EL (cell line): ENCODE measurements at places on chromosomes 7 and 10.

DNA sequence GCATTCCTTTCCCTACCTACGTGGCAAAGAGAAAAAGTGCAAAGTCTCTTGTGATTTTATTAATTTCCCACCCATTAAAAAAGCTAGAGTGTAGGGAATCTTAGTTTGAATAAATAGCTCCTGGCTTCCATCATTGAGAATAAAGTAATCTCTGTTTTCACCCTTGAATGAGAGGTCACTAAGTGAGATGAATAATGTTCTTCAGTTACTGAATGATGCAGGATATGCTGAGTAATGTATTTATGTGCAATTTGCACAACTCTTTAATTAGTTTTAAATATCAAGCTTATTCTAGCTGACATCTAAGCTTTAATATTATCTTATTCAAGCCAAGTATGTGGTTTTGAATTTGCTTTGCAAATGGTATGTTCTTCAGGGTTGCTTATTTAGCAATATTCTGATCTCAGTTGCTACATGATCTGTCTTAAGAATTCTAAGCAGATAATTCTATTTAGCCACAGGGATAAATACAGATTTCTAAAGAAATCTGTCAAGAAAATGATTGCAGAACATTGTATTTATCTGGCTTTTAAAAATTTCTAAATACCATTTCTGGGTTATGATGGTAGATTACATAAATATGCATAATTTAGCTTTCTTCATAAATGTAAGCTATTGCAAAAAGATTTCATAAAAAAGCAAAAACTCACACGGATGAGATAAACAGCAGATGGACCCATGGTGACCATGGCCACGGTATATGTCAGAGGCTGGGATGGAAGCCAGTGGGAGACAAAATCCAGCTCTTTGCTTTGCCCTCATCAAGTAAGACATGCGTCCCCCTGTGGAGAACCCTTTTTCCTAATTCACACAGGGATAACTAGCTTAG lies 141.0 kb downstream of the MACC1 start:
- DNase-seq, result no peak

DNA sequence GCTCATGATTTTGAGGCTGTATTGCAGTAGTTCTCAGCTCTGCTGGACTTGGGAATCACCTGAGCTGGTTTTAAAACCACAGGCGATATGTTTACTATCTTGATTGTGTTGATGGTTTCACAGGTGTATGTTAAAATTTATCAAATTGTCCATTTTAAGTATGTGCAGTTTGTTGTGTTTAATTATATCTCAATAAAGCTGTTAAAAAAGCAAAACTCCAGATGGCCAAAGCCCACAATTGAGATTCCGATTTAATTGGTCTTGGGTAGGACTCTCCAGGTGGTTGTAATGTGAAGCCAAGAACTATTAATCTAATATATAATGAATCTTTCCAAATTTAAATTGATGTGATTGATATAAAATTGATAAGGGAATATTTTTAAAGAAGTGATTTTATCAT lies 48.6 kb downstream of the NRCAM start:
- no peak for DNase-seq

GRCh38 chr7:17700138-17700537 lies 240.2 kb downstream of the SNX13 start:
- DNase-seq, result no peak

GRCh38 chr10:130338636-130339024 lies 202.4 kb downstream of the GLRX3 start:
- DNase-seq, result no peak

DNA sequence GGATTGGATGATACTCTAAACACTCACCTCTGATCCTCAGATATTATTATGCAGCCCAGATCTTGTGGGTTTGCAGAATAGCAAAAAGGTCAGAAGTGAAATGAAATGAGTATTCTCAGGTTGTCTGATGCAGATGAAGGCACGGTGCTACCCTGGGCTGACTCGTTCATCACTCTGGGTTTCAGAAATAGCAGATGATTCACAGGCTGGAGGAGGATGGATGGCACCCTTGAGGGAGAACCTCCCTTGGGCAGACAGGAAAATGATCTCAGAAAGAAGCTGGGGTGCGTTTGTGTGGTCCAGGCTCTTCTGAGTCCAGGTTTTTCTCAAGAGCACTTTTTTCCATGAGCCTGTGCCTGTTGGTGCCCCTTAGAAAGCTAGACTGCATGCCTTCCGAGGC lies 515.8 kb upstream of the MKI67 start:
- no peak for DNase-seq

DNA sequence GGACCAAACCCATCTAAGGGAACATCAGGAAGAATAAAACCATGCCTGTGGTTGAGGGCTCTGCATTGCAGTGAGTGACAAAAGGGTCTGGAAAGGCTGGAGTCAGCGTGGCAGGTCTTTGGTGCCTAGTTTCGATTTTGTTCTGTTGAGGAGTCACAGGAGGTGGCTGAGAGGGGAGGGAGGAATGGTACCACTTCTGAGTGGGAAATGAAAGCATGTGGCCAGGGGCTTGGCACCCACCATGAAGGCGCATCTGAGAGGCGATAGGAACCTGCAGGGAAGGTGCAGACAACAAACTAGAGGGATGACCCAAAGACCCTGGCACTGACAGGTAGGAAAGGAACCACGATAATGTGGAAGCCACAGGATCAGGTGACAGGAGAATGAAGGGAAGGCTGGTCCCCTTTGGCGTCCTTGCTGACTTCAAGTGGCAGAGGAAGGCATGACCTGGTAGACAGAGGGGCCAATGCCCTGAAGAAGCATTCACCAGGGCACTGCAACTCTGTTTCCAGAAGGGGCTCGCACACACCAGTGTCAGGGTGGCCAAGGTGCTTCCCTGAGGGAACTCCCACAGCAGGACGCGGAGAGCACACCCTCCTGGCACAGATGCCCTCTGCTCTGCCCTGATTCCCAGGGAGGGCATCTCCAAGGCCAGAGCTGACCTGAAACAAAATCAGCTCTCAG lies 41.7 kb downstream of the HIPK2 start:
- DNase-seq, result no peak

DNA sequence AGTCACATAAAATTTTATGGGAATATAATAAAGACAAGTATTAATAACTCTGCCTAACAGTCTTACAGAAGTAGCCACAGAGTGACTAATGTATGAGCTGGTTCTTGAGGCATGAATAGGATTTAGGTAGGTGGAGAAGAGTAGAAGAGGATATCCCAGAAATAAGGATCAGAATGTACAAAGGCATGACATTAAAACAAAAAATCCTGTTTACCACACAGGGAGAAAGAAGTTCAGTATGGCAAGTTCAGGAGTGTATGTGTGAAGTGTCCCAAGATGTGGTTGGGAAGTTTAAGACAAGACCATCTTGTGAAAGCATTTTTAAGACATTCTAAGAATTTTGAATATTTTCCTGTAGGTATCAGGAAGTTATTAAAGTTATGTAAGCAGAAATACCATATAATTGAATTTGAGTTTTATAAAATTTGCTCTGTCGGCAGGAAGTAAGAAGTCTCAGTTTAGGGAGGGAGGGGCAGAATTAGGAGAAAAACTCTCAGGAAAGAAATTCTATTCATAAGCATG lies 64.7 kb upstream of the CAV2 start:
- DNase-seq, result peak; percentile 90

DNA sequence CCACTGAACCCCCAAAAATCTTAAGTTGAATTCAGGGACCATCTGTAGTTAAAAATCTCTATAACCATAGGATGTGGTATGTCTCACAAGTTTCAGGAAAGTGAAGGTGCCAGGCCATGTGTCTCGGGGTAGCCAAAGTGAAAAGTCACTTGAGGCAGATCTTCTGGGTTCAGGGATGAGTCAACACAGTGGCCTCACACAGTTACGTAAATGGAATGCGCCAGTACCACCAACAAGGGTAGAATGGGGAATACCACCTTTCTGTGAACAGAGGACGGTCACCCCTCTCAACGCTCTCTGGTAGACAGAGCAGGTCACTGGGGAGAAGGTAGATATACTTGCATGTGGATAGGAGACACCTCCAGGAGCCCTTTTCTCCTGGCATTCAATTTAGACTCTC lies 71.4 kb downstream of the ELMO1 start:
- DNase-seq, result no peak

DNA sequence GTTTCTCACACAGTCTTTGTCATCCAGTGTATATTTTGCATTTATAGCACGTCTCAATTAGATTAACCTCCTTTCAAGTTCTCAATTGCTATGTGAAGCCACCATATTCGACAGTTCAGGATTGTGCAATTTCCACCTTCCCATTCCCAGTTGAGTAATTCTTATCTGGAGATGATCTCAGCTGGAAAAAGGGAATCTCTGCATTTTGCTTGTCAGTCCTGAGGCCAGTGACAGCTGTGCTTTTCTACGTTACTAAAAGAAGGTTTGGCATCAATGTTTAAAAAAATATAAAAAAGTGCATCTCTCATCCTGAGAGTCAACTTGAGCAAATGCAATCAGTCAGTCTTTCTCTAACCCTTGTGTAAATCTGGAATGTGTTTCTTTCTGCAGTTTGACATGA lies 247.7 kb downstream of the PRKG1 start:
- peak; percentile 20 for DNase-seq

- DNase-seq, result no peak
Measured at GRCh38 chr7:94901981-94902380, 5.4 kb upstream of the PPP1R9A start.

- no peak for DNase-seq
Measured at GRCh38 chr10:133238466-133238804, 780 bp downstream of the VENTX start.

- no peak for DNase-seq
Measured at GRCh38 chr10:128542659-128543058, 416.4 kb upstream of the MKI67 start.

DNA sequence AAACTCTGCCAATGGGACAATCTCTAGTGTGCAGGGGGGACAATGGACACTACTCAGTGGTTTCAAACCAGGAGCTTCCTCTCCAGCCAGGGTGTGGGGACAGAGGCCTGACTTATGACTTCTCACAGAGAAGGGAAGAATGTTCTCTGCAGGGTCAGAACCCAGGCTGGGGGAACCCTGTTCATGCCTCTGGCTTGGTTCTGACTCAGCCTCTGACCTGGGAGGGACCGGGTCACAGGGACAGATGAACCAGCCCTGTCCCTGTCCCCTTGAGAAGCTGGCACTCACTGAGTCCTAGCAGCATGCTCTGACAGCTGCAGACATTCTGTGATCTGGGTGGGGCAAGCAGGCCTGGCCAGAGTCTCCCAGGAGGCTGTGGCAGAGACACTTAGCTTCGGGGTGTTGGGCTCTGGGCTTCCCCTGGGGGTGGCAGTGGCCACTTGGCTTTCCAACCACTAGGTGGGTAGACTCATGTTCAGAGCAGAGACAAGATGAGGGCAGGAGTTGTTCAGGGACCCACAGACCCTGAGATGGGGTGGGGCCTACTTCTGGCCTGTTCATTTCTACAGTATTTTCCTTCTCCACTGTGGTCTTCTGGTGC lies 13.6 kb downstream of the TSPAN15 start:
- no peak for DNase-seq

DNA sequence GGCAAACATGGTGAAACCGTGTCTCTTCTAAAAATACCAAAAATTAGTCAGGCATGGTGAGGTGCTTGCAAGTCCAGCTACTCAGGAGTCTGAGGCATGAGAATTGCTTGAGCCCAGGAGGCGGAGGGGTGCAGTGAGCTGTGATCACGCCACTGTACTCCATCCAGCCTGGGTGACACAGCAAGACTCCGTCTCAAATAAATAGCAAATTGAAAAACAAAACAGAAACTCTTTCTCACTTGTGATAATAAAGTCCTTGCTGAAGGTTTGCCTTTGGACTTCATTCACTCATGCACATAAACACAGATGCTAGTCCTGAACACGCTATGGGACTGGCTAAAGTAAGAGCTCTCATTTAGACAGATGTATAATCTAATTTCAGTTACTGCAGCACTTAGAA lies 37.6 kb downstream of the ANK3 start:
- no peak for DNase-seq

GRCh38 chr10:132705173-132705572 lies 80.8 kb downstream of the NKX6-2 start:
- DNase-seq, result no peak

DNA sequence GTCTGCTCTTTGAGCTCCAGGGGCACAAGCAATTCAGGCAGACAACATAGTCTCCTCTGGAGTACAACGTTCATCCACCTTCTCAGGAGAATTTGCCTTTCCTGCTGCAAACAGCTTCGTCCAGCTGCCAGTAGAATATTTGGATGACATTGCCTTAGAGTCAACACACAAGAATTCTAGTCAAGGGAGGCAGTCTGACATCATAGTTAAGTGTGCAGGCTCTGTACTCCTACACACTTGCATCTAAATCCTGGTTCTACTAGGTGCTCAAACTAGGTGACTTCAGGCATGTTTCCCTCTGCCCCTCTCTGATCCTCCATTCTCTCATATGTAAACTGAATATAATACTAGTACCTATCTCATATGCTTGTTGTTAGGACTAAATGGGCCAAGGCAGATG lies 314.8 kb downstream of the HPSE2 start:
- DNase-seq, result no peak

DNA sequence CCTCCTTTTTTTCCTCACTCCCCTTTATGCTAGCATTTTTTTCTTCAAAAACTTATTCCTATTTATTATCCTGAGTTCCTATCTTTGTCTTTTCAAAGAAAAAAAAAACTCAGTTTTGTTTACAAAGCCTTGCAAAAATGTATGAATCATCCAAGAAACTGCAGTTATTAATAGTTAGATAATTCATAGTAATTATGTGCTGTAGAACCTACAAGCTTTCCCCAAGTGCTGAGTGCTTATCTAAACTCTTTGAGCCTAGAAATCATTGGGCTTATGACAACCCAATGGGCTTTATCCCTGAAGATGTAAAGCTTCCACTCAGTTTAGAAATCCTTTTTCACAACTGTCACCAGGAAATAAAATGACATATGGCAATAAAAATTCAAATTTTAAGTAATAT lies 145.9 kb upstream of the WNT16 start:
- DNase-seq, result no peak

- DNase-seq, result no peak
Measured at GRCh38 chr10:95741807-95742467, 14.0 kb upstream of the ENTPD1 start.

DNA sequence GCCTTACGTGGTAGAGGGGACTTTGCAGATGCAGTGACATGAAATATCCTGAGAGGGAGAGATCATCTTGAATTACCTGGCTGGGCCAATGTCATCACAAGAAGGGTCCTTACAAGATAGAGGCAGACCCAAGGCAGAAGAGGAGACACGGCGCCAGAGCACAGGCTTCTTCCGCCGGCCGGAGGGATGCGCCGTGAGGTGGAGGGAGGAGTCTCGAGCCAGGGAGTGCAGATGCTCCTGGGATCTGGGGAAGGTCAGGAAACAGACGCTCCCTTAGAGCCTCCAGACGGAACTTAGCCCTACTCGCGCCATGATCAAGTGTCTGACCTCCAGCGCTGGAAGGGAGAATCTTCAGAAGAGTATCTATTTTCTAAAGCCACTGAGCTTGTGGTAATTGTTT lies 304.8 kb downstream of the GLRX3 start:
- DNase-seq, result no peak

DNA sequence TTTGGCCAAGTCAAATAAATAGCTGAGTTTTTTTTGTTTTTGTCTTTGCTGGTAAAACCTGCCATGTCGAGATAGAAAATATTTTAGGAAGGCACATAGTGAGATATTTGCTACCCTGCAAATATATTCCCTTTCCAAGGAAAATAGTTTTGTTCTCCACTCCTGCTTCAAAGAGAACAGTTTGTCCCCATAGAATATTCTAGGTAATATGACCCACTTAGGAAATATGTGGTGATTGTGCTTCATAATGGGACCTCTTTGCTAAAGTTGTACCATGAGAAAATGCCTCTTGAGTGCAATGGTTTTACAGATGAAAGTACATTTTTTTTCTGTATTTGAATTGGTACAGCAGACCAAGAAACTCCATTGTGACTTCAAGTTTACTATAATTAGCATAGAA lies 41.6 kb downstream of the SMNDC1 start:
- DNase-seq, result no peak
